RPMI7951 (cell line): ENCODE measurements at places on chromosomes 13 and 19.

GRCh38 chr13:47188802-47189201 is 291.9 kb upstream of the HTR2A start:
- DNase-seq, result peak; percentile 67

GRCh38 chr13:82129281-82129680 is 1753.0 kb downstream of the SLITRK1 start:
- DNase-seq, result no peak

- peak; percentile 78 for DNase-seq
Measured at GRCh38 chr13:48446464-48446863, 33.6 kb upstream of the LPAR6 start.

DNA sequence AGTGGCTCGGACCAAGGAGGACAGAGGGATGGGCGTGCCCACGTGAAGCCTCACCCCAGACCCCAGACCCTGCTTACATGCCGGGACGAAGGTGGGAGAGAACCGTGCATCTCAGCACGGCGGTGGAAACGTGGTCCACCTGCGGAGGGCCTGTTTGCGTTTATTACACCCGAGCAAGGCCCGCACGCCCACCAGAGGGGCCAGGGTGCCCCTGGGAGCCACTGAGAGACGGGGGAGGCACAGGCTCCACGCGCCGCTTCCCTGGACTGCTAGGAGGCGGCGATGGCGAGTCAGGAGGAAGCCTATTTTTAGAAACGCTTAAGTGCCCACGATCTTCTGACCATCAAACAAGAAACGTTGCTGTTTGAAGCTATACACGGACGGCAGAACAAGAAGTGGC is 80.7 kb downstream of the ATP11A start:
- no peak for DNase-seq

GRCh38 chr19:517721-518597 is 10.7 kb downstream of the TPGS1 start:
- DNase-seq, result no peak

GRCh38 chr13:40579535-40579934 is 86.9 kb downstream of the FOXO1 start:
- no peak for DNase-seq

GRCh38 chr13:71499235-71499634 is 367.8 kb downstream of the DACH1 start:
- no peak for DNase-seq

GRCh38 chr13:51426982-51427381 is 25.9 kb downstream of the INTS6 start:
- no peak for DNase-seq

- no peak for DNase-seq
Measured at GRCh38 chr13:33828431-33829129, 10.6 kb downstream of the RFC3 start.

DNA sequence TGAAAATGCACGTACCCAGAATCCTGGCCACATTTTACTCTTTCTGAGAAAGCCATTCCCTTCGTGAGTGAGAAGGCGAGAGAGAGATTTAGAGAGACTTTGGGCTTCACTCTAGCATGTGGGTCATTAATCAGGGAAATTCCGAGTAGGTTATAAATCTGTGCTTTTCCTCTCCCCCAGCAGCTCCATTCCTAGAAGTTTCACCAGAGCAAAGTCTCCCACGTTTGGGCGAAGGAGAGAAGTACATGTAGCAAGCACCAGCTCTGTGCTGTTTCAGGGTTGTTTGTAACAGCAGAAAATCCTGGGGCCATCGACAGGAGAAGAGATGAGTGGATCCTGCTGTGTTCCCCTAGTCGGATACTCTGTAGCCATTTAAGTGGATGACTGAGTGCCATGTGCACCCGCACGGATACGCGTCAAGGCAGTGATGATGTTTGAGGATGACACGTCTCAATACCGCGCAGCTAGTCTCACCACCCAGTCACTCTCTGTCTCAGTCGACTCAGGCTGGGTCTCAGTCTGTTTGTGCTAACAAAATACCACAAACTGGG is 131.8 kb upstream of the PEG3 start:
- no peak for DNase-seq

DNA sequence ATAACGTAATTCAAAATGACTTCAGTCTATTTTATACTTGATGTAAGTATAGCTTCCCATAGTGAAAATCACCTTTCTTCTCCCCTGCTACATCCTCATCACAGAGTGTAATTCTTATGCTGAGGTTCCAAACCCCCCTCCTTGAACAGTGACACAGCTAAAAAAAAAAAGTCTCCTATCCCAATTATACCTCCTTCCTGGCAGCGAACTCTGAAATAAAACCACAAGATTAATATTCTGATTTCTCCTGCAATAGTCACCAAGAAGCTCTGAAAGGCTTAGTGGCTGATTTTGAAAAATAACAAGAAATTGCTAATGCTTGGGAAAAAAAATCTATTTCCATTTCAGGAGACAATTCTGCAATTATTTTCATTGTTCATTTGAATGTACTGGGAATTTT is 36.3 kb downstream of the EFNB2 start:
- DNase-seq, result no peak

DNA sequence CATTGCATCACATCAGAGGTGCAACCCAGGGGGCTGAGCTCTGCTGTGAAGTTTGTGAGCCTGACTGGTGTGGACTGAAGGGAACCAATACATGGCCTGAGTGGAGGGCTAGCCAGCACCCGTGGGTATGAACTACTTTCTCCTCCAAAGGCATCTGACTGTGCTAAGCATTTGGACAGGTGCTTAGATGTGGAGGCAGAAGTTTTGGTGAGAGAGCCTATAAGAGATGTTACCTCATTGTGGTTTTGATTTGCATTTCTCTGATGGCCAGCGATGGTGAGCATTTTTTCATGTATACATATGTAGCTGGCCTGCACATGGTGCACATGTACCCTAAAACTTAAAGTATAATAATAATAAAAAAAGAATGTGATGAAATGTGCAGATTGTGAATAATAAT is 46.9 kb downstream of the TEX29 start:
- DNase-seq, result no peak

GRCh38 chr13:76338003-76338402 is 548.2 kb downstream of the KCTD12 start:
- DNase-seq, result no peak

DNA sequence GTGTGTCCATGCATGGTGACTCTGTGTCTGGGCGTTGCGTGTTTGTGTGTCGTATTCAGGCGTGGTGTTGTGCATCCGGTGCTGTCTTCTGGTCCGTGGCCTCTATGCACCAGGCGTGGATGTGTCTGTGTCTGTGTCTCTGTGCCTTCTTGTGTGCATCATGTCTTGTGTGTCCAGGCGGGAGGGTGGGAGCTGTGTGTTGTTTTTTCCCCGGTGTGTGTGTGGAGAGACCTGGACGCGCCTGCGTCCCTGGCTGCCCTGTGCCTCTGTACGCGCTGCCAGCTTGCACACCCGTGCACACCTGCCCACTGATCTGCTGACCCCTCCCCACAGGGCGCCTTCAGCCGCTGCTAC is 1.1 kb downstream of the PLK5 start:
- DNase-seq, result no peak

GRCh38 chr13:99033814-99034213 is 56.0 kb upstream of the DOCK9 start:
- peak; percentile 49 for DNase-seq

DNA sequence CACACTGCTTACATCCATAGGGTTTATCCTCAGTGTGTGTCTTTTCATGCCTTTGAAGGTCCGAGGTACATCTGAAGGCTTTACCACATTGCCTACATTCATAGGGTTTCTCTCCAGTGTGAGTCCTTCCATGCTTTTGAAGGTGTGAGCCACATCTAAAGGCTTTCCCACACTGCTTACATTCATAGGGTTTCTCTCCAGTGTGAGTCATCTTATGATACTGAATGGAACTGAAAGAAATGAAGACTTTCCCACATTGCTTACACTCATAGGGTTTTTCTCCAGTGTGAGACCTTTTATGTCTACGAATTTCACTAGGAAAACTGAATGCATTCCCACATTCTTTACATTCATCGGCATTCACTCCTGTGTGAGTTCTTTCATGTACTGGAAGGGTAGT is 7.1 kb downstream of the ZNF20 start:
- no peak for DNase-seq

DNA sequence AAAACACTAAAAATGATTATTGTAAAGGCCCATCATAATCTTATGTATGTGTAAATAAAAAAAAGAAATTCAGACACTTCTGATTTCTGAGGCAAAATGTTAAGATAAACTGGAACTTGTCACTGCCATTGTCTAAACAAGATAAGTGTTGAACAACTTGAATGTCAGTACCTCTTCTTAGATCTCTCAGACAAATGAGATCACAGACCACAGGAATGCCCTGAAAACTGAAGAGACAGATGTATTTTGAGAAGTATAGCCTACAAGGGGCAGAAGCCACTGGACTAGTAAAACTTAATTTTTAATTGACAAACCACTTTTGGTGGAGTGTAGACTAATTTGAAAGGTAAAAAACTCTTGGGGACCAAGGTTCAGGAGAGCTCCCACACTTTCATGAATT is 375.5 kb upstream of the SLITRK5 start:
- DNase-seq, result no peak

DNA sequence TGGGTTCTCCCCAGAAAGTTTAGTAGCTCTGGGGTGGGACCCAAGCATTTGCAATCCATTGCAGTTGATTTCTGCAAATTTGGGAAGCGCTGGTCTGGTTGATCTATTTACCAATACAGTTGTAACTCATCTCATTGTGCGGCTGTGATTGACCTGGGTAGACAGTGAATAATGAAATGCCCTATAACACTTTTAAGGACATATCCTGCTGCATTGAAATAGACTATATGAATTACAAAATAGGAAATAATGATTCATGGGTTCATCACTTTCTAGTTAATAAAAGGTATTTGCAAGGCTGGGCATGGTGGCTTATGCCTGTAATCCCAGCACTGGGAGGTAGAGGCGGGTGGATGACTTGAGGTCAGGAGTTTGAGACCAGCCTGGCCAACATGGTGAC is 59.0 kb upstream of the FARP1 start:
- no peak for DNase-seq

DNA sequence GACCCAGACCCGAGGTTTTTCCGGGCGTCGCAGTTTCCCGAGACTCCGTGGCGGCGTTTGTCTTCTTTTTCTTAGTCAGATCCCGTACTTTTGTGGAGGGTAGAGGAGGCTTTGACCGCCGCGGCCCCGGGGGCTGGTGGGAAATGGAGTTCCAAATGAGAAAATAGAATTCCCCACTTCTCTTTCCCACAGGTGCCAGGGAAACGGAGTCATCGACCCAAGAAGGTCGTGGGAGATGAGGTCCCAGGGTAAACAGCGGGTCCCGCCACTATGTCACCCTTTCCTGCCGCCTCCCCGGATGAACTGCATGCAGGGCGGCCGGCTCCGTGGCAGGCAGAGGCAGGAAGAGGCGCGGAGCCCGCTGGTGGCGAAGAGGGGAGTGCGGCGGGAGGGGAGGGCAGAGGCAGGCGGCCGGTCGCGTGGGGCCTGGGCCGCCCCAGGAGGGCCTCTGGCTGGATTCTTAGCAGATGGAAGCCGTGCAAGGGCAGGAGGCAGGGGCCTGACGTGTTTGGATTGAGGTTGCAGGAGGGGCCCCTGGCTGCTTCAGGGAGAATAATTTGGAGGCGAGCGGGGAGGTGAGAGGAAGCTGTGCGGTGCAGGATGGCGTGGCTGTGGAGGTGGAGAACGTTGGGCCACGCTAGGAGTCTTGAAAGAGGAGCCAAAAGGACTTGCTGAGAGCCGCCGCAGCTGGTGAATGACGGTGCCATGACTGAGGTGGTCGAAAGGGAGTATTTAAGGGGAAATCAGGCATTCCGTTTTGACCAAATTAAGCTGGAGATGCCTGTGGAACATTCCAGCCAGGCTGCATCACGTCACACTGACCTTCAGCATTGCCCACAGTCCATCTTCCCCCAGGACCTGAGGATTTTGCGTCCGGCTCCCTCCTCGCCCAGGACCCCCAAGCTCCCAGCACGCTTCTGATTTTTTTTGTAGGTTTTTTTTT is 11.7 kb downstream of the CYTH2 start:
- peak; percentile 61 for DNase-seq

DNA sequence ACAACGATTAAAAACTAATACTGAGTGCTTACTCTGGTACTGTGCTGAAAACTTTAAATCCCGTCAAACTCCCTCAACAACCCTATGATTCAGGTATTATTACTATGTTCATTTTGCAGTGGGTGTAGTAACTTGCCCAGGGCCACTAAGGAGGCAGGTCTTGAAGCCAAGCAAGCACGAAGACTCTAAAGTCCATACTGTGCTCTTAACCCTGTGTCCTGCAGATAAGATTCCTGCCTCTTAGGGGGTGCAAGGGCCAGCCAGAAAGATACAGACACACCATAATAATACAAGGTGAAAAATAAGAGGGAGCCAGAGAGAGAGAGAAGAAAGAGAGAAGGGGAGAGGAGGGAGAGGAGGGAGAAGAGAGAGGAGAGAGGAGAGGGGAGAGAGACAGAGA is 95.5 kb downstream of the CDADC1 start:
- DNase-seq, result no peak

- DNase-seq, result no peak
Measured at GRCh38 chr13:70842062-70842644, 733.9 kb upstream of the KLHL1 start.

- DNase-seq, result no peak
Measured at GRCh38 chr19:17006579-17006978, 20.0 kb downstream of the CPAMD8 start.

GRCh38 chr19:10514211-10515145 is 2.8 kb downstream of the S1PR5 start:
- no peak for DNase-seq

- no peak for DNase-seq
Measured at GRCh38 chr19:4638317-4638716, 999 bp upstream of the TNFAIP8L1 start.

GRCh38 chr13:50712881-50713280 is 130.6 kb downstream of the DLEU7 start:
- DNase-seq, result no peak

- no peak for DNase-seq
Measured at GRCh38 chr19:39736088-39736487, 1.7 kb downstream of the CLC start.

GRCh38 chr19:38667661-38668171 is 20.3 kb downstream of the ACTN4 start:
- peak; percentile 69 for DNase-seq

- DNase-seq, result peak; percentile 51
Measured at GRCh38 chr19:53158119-53158656, 665 bp downstream of the ZNF347 start.

DNA sequence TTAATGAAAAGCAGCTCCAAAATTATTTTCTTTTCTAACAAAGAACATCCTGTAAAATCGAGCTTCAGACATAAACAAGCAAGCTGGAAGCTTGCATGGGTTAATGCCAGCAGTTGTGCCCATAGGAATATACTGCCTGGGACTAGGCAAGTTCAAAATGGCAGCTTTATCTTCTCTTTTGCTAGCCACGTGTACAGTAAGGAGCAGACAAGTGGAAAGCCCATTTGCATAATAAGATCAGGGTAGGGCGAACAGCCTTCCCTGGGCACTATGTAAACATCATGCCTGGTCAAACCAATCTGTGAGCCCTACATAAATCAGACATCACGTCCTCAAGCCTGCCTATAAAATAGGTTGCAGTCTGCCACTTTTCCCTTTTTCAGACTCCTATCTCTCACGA is 489.7 kb downstream of the RFC3 start:
- DNase-seq, result no peak
